Parietal lobe (tissue), 2 donors: ENCODE measurements at places on chromosomes 12 and 14. TPM values are rescaled to one million over a fixed set of nuclear protein-coding genes. Genes with fewer than 3 reads are reported as not detected.

Gene SLC38A4
- total RNA-seq: 0.63 TPM

Gene VPS37B
- total RNA-seq: 35.1 TPM

Gene DCN
- 20.3 TPM for total RNA-seq

Gene CABP1
- total RNA-seq: 6.3 TPM

Gene TAS2R14
- 30.4 TPM for total RNA-seq

Gene SELPLG
- total RNA-seq: 1.6 TPM
